ENCODE measurements at places on chromosomes 11 and 22.

- no peak for DNase-seq
Measured at GRCh38 chr11:26764315-26764714, 42.5 kb upstream of the SLC5A12 start.

GRCh38 chr11:68470304-68470811 lies 9.8 kb downstream of the PPP6R3 start:
- DNase-seq: no peak

GRCh38 chr22:40592352-40593113 lies 44.0 kb downstream of the MRTFA start:
- no peak for DNase-seq

DNA sequence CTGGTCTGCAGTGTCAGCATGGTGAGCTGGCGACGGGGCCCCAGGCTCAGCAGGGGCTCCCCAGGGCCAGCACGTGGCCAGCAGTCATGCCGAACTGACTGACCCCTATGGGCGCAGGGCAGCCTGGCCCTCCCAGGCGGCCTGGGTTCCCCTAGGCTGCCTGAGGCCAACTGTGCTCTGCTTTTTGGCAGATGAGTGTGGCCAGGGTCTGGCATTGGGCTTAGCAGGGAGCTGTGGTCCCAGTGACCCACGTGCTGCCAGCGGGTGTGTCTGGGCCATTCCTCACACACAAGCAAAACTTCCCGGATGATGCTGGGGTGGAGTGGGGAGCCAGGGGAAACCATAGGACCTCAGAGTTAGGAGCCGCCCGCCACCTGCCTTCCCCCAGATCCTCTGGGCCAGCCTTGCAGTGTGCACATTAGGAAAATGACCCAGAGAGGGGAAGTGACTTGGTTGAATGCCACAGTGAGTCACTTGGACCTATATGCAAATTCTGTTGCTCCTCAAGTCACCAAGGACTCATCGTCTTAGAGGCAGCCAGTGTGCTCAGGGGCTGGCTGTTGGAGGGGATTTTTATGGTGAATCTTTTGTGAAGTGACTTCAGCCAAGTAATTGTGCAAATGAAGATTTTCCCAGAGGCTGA lies 6.5 kb downstream of the ADORA2A start:
- no peak for DNase-seq

GRCh38 chr11:50178737-50179136 lies 146.1 kb downstream of the OR4C45 start:
- no peak for DNase-seq

DNA sequence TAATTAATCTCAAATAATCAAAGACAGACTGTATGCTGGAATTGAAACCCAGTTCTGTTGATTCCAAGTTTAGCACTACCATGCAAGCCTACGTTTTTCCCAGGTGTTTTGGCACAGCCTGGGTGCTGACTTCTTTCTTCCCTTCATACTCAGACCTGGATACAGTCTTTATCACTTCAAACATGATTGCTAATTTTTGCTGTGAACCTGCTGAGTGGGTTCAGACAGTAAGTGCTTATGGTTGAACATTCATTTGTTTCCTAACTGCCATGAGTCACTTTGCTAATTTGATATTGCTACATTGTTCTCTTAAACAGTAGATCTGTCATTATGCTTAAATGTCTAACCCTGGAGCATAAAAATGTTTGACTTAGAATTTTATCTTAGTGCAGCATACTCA lies 12.2 kb downstream of the PAAF1 start:
- no peak for DNase-seq

DNA sequence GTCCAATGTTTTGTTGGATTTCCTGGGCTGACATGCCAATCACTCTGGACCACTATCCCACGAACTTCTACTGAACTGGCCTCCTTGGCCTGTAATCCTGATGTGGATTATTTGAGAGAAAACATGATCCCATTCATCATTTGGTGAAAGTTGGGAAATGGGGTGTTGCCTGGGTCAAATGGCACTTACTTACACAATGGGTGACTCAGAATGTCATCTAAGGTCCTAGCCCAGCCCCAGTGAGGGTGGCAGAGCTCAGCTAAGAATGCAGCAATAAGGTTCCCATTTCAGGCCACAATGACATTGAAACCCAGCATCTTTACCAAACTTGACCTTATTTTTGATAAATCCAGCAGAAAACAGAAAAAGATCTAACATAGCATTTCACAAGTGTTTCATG lies 8.0 kb upstream of the DSCAML1 start:
- DNase-seq: no peak

- DNase-seq: no peak
Measured at GRCh38 chr22:50071432-50072166, 13.5 kb upstream of the TTLL8 start.

GRCh38 chr11:68048681-68049508 lies 10.1 kb downstream of the TCIRG1 start:
- no peak for DNase-seq

GRCh38 chr11:113472471-113472870 lies 2.7 kb downstream of the DRD2 start:
- no peak for DNase-seq

DNA sequence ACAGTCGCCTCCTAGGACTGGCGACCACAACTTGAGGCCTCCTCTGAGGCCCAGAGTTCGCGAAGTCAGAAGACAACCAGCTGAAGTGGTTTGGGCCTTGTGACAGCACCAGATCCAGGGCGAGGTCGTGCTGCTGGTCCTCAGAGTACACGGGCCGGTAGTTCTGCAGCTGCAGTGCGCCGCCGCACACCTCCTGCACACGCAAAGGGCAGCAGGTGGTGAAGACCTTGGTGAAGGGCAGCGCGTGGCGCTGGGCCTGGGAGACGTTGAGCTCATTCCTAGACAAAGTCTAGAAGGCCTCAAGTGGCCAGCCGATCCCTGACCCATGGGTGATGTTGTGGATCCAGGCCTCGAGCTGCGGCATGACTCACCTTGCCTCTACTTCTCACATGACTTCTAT lies 18.2 kb downstream of the CD3E start:
- DNase-seq: no peak

DNA sequence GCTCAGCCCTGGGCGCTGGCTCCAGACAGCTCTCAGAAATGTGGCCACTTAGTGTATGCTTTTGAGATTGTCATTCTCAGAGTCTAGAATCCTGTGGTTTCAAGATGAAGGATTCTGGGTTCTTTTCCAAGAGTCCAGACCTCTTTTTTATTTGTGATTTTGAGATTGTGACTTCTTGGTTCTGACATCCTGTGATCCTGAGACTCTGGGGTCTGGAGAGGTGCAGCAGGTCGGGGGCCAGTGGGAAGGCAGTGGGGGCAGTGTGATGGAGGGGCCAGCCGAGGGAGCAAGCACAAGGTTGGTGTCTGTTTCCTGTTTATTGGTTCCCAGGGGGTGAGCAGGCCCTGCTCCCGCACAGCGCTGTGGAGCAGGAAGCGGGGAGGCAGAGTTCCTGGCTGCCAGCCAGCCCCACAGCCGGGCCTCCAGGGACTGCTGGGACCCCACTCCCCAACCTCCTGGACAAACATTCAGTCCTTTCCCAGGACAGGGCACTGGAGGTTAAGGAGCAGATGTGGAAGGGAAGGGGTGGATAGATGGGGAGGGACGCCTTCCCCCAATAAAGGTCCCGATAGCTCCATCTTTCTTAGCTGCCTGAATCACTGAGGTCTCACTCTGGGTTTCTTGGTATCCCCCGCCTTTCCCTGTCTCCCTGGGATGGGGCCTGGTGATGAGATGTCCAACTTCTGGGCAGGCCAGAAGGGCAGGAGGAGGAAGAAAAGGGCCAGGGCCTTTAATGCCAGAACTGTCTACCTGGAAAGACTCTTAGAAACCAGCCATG lies 13.7 kb downstream of the ARHGEF17 start:
- peak; percentile 77 for DNase-seq

GRCh38 chr11:33892906-33893594 lies 1.2 kb upstream of the LMO2 start:
- no peak for DNase-seq

DNA sequence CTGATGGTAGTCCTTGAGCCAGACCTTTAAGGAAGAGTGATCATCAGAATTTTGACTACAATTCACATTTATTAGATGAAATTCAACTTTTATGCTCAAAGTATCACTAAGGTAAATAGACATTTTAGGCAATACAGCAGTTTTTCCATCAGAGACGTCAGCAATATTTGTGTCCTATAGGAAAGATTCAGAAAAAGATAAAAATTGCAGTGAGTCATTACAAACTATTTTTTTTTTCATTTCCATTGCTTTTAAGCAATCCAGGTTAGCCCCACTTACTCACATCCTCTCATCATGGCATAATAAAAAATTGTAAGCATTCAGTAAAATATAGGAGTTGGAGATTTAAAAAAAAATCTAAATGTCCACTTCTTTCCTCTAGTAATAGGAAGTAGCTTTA lies 46.9 kb downstream of the MSANTD4 start:
- no peak for DNase-seq

DNA sequence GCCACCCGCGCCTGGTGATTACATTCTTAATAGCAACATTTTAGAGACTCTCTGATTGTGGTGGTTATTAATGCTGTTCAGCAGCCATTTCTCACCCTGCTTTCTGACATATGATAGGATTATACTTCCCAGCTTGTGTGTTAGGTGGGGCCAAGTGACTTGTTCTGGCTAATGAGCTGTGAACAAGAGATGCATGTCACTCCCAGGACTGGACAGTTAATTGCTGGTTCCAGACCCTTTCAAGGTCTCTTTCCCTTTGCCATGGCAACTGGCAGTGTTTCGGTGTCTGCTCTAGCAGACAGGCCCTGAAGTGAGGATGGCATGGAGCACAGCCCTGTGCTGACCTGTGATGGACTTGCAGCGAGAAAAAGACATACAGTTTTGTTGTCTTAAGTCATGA lies 8.9 kb upstream of the PTPRJ start:
- no peak for DNase-seq

DNA sequence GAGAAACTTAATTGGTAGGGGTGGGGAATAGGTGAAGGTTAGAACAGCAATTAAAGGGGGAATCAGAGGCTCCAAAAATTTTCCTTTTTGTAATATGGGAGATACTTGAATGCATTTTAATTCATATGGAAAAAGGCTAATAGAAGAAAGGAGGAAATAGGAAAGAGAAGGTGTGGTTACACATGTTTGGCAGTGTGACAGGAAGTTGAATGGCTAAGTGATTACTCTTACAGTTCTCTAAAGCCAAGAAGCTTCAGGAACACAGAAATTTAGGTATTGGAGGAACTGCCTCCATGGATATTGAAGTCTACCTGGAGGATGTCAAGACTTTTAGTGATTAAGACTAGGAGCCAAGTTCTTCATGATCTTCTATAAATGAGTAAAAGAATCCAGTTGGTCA lies 6.3 kb downstream of the NXPE2 start:
- no peak for DNase-seq

GRCh38 chr22:49137206-49137840 lies 690.4 kb downstream of the BRD1 start:
- DNase-seq: no peak

GRCh38 chr11:12523180-12523924 lies 146.0 kb downstream of the PARVA start:
- DNase-seq: no peak

GRCh38 chr11:45859661-45860140 lies 12.4 kb downstream of the CRY2 start:
- peak; percentile 68 for DNase-seq

- DNase-seq: no peak
Measured at GRCh38 chr11:26254378-26254777, 77.6 kb upstream of the ANO3 start.

DNA sequence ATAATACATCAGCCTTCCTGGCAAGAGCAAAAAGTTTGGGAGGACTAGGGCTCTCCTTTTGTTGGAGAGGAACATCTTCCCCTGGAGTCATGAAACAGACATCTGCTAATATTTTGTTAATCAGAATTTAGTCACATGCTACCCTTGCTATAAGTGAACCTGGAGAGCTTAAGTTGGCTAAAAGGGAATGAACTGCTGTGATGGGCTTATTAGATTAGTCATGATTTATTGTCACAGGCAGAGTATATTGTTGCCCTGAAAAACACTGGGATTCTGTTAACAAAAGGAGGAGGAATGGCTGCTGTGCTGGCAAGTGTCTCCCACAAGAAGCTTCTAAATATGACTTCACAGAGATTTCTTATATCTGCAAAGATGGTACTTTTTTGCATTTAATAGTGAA lies 16.0 kb downstream of the TCP11L1 start:
- DNase-seq: no peak

GRCh38 chr22:35306350-35306967 lies 6.8 kb downstream of the TOM1 start:
- peak; percentile 26 for DNase-seq

GRCh38 chr11:66696146-66696545 lies 18.5 kb upstream of the RBM4B start:
- no peak for DNase-seq

GRCh38 chr11:10326012-10326964 lies 21.4 kb downstream of the ADM start:
- peak; percentile 84 for DNase-seq

DNA sequence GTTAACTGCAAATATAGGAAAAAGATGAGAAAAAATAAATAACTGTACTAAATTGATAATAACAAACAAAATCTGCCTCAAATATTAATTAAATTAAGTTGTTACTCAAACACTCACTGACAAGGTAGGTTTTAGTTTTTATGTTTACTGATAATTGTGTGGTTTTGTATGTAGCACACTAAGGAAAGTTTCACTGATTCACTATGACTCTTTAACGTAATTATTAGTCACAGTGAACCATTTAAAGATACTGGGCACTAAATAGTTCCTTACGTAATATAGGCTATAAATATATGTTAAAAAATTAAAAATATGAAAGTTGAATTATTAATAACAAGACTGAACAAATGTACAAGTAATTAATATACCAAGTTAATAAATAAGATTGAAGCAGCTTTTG lies 2330.0 kb upstream of the RAG2 start:
- DNase-seq: no peak

GRCh38 chr22:49264696-49265095 lies 563.0 kb downstream of the BRD1 start:
- no peak for DNase-seq

GRCh38 chr11:3782963-3783362 lies 14.4 kb downstream of the NUP98 start:
- DNase-seq: no peak
